Activated CD8-positive, alpha-beta memory T cell treated with anti-CD3 and anti-CD28 coated beads for 1 hour (primary cell): ENCODE measurements at places on chromosomes 4 and X.

DNA sequence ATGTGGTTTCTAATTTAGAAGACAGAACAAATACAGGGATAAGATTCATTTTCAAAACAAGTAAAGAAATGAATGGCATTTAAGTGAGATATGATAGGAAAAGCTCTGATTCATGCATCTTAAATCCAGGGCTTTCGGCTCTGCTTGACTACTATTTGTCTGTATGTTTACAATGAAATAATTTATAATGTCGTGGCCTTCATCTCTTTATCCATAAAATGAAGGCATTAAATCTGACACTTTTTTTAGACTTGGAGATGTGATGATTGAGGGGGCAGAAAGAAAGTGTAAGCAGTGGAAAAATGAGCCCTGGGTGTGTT, 115.7 kb upstream of the KIT start:
- DNase-seq = no peak

- no peak for DNase-seq
Observed at GRCh38 chr4:4325321-4325720, 35.3 kb downstream of the ZBTB49 start.

GRCh38 chr4:100977746-100978397, 369.5 kb downstream of the PPP3CA start:
- DNase-seq = no peak

GRCh38 chr4:13455411-13455810, 28.7 kb downstream of the RAB28 start:
- DNase-seq = no peak

GRCh38 chrX:84186603-84187532, 1.1 kb downstream of the RPS6KA6 start:
- no peak for DNase-seq

GRCh38 chr4:145347684-145348083, 134.0 kb upstream of the SMAD1 start:
- DNase-seq = no peak

DNA sequence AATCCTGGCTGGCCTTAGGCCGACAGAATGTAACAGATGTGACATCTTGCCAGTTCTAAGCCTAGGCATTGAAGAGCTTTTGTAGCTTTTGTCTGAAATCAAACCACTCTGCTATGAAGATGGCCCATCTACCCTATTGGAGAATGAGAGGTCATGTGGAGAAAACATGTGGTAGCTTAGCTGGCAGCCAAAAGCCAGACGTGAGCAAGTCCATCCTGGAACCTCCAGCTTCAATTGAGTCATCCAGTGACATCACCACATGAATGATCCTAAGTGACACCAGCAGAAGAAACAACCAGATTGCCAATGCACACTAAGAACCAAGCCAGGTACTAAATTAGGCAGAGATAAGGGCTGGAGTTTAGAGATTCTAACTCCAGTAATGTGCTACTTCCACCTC, 154.8 kb upstream of the ZFP42 start:
- no peak for DNase-seq

DNA sequence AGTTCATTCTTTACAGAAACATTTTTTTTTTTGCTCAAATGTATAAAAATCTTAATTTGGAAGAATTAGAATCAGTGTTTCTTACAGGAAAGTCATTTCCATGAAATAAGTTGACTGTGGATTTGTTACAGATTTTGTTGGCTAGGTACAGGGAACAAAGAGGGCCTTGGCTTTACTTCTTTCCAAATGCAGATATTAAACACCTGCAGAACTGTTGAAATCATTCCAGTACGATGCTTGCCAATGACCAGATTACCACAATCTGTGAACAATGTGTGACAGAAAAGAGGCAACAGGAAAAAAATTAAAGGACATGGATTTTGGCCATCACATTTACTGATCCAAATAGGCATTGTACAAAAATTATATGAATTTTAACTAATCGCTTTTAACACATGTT, 70.8 kb downstream of the ANXA10 start:
- no peak for DNase-seq

GRCh38 chr4:73721435-73721834, 18.9 kb upstream of the CXCL8 start:
- DNase-seq = no peak

GRCh38 chrX:129478516-129478915, 44.8 kb downstream of the SMARCA1 start:
- no peak for DNase-seq

GRCh38 chr4:184826691-184827270, 1.0 kb upstream of the ACSL1 start:
- no peak for DNase-seq

GRCh38 chrX:84339507-84340364, 151.7 kb upstream of the RPS6KA6 start:
- DNase-seq = no peak

- no peak for DNase-seq
Observed at GRCh38 chr4:41024556-41025491, 189.5 kb downstream of the APBB2 start.

DNA sequence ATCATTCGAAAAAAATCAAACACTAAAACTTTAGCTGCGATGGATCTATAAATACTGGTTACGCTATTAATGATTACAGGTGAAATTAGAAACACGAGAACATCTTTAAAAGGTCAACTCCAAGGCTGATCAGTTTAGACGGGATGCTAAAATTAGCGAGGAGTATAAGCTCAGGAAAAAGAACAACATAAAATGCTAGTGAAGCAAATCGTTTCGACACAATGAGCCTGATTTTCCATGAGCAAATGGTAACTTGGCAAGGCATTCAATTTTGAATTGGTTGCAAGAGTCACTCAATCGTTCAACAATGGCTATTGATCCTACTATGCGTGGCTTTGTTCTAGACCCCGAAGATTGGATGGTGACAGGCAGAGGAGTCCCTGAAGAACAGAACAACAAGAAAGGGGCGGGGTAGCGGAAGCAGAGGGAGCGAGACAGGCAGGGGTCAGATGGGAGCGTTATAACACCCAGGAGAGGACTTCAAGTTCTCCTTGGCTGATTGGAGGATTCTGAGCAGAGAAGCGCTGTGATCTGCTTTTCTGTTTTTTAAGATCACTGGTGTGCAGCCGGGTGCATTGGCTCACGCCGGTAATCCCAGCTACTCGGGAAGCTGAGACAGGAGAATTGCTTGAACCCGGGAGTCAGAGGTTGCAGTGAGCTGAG, 146.5 kb downstream of the RBM47 start:
- DNase-seq = no peak

DNA sequence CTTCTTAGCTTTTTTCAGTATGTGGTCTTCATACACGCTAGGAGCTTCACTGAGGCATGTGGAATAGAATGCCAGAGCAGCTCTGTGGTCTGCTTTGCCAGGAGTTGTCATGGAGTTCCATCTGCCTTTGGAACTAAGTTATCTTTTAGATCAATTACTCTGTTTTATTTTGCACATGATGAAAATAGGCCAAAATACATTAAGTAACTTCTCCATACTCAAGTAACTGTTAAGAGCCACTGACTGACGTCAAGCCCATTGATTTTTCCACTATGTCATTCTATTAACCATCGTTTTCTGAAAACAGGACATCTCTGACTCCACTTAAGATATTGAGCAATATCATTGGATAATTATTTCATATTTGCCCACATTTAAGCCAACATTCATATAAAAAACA, 415.1 kb upstream of the MAD2L1 start:
- DNase-seq = no peak
